Esophagus muscularis mucosa (tissue), 4 donors: ENCODE measurements at places on chromosomes 5 and 9. TPM values are rescaled to one million over a fixed set of nuclear protein-coding genes. Genes with fewer than 3 reads are reported as not detected.
A peak's percentile ranks its signal among the peaks of the same experiment; 100 is the strongest.

Gene TNFAIP8
- 20.5 TPM for total RNA-seq

- DNase-seq = no peak
These were observed 84.9 kb downstream of the SPOCK1 start for GRCh38 chr5:137414112-137414755.

DNA sequence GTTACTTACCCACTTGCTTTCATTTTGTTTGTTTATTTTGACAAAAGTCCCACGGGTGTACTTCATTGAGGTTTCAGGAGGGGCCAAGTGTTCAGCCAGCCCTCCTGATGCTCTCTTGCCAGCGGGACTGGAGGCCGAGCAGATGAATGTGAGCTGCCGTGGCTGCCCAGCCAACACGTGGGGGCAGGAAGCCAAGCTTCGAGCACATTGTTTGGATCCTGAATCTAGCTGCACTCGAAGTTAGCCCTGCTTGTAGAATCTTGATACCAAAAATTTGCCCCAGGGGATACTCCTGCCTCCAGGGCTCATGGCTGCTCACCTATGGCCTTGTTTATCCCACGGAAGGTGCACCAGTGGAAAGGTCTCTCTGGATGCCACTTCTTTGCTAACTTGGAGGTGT lies 49.3 kb downstream of the RASGEF1C start:
- no peak for DNase-seq

DNA sequence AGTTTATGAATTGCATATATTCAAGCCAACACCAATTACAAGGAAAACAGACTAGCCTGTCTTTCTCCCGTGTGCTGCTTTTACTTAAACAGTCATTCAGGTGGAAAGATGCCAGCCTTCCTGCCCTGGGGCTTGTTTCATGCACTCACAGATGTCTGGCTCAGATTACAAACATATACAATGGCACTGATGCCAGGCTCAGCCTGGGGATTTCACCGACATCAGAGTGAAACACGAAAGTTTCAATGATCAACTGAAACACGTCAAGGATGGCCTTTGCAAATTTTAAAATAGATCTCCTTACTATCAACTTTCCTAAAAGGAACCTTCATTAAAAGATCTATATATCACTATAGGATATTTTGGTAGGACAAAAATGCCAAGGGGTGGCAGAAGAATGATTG lies 1576.5 kb downstream of the EFNA5 start:
- DNase-seq = no peak

Gene PCDHA9
- 0.42 TPM for total RNA-seq

Gene ZNF883
- total RNA-seq = 0.99 TPM

Gene SLIT3
- total RNA-seq = 43.6 TPM

DNA sequence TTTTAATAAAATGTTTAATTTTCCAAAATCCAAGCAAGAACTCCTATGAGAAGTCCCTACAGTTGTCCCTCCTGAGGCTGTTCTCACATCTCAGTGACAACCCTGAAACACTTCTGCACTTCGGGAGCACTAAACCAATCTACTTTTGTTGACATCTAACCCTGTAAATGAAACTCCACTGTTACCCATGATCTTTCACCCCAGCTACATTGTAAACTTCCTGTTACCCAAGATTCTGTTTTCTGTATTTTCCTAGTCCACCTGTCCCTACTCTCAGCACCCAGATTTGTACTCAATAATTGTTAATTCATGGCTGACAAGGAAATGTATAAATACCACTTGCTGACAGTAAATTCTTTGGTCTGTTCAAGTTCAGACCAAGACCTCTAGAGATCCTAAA lies 153.7 kb downstream of the NR2F1-AS1 start:
- DNase-seq = no peak

DNA sequence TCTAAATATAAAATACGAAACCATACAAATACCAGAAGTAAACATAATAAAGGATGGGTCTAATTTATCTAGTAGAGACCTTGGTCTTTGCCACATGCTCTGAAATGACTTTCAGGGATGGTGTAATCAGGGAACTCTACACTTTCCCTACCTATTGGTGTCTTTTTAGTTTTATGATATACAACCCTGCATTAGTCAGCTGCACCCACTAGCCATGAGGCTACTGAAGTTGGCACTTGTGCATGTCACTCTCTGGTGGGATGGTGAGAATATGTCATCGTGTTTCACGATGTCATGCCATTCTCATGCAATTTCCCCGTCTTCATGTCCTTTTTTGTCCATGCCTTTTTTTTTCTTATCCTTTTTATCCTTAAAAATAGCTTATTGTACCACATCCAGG lies 234.9 kb upstream of the ACTBL2 start:
- DNase-seq = no peak

DNA sequence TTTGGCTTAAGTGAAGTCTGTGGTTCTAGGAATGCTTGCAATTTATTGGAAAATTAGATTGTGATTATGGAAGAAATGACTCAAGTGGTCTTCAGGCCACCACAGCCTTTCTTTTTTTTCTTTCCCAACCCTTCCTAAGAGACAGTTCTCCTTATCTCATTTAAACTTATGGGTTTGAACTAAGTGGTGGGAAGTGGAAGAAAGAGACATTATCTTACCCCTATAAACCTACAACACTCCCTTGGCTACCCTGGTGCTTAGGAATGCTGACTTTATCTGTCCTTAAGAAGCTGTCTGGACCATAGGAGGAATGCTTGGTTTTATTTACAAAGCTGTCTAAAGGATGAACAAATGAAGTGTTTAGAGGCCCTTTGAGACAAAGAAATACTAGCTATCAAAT lies 5.1 kb upstream of the ERAP1 start:
- DNase-seq = no peak

Gene ITK
- 1.2 TPM for total RNA-seq

- peak; percentile 93 for DNase-seq
These were observed 639.0 kb downstream of the CCDC171 start for GRCh38 chr9:16191691-16192402.

Gene MAT2B
- 54.8 TPM for total RNA-seq

DNA sequence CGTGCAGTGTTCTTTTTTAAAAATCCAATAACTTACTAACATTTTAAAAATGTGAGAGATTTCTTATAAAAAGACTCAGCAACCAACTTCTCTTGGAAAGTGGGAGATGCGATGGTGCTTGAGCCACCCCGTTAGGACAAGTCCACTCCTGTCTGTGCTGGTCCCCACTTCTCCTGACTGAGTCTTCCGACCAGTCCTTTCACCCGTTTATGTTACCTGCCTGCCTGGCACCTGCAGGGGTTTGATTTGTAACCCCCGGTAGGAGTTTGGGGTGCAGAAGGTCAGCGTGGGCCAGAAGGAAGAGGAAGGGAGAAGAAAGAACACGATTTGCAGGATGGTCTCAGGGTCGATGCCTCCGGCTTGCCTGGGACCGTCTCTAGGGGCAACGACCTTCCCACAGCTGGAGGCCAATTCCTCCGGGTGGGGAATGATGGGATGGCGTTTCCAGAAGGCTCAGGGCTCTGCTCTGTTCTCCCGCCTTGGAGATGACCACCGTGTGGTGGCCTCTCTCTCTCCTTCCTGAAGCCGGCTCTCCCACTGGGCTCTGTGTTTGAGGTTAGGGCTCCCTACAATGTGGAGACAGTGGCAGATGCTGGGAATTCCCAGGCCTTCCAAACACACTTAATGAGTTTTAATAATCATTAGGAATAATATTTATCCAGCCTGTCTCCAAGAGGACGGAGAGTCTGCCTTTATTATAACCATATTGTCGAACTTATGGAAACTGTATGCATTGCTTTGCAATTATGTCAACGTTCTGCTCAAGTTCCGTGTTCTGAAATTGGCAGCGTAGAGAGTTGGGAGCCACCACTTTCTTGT lies 14.8 kb downstream of the COL27A1 start:
- DNase-seq = no peak

Gene IPO11
- 18.3 TPM for total RNA-seq

DNA sequence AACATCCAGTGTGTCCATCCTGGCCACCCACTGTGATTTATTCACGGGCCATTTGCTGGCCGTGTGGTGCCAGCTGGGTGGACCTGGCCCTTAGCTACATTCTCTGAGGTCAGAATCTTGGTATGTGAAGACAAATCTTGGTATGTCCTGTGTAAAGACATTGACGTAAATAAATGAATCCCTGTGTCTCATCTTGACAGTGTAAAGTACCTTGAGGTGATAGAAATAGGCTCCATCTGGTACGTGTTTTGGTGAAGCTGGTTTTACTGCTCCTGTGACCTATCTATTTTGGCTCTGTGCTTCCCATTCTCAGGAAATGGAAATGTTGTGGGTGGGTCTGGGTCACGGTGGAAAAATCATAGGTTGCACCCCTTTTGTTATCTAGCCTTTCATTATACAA lies 245.4 kb upstream of the ANKH start:
- no peak for DNase-seq

- no peak for DNase-seq
These were observed 420.8 kb upstream of the IRX4 start for GRCh38 chr5:2303431-2304100.

Gene IFNA17
- not detected for total RNA-seq

Gene PDLIM4
- 199 TPM for total RNA-seq

Gene CDKN2A
- total RNA-seq = 3.1 TPM

DNA sequence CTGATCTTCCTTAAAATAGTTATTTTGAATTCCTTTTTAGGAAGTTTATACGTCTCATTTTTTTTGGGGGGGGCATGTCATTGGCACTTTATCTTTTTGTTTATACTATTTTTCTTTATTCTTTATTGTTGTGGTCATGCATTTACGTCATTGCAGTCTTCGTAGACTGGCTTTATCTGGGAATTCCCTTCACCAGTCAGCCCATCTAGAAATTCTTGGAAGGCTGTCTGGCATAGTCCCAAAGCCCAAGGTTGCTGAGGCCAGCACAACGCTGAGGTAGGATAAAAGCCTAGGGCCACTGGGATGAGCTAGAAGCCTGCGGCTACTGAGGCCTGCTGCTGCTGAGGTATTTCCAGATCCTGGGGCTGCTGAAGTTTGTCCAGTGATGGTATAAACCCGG lies 121.5 kb downstream of the ISOC1 start:
- DNase-seq = no peak

DNA sequence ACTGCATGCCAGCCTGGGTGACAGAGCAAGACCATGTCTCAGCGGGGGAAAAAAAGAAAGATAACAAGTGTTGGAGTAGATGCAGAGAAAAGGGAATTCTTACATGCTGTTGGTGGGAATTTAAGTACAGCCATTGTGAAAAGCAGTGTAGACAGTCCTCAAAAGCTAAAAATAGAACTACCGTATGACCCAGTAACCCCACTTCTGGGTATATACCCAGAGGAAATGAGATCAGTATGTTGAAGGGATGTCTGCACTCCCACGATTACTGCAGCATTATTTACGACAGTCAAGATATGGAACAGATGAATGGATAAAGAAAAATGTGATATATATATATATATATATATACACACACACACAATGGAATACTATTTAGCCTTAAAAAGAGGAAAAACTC lies 225.3 kb upstream of the SLC24A2 start:
- no peak for DNase-seq

- DNase-seq = peak; percentile 37
These were observed 246.5 kb downstream of the SYK start for GRCh38 chr9:91047993-91048607.

Gene TTC39B
- total RNA-seq = 12.6 TPM

- no peak for DNase-seq
These were observed 121.2 kb upstream of the GRHPR start for GRCh38 chr9:37301042-37301853.

DNA sequence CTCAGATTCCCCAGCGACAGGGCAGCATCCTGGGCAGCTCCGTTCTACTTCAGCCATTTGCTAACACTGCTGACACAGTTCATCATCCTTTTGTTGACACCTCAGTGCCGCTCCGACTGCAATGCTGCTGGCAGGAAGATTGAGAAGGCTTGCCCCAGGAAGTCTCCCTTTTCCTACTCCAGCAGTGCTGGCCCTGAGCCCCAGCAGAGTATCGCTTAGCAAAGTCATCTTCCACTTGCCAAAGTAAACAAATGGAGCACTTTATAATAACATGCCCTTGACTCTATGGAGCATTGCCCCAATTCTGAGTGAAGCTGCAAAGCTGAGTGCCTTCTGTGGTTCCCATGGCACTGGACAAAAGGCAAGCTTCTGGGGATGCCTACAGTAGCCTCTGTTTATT lies 32.2 kb downstream of the PRLR start:
- DNase-seq = no peak
